ENCODE measurements at places on chromosomes 12 and 14.

DNA sequence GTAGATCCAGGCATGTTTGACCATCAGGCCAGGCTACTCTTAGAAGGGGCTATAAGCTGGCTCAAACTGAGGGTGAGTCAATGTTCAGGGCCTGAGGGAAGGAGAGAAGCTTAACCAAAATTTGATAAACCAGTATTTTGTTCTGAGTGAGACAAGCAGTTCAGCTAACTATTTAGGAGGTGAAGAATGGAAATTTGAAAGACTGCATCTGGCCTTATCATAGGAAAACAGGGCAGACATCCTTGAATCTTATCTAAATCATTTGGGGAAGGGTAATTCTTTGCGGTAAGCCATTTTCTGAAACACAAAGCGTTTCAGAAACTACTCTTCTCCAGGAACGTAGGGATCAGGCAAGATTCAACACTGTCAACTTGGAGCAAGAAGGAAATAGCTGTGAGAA is 447.2 kb downstream of the SOX5 start:
- DNase-seq = no peak

GRCh38 chr14:101235335-101236103 is 325.8 kb upstream of the DIO3 start:
- no peak for DNase-seq

GRCh38 chr12:94712815-94713515 is 62.6 kb upstream of the TMCC3 start:
- no peak for DNase-seq

GRCh38 chr12:132765361-132765760 is 3.7 kb upstream of the ANKLE2 start:
- no peak for DNase-seq
